Right renal cortex interstitium (tissue), 3 donors: ENCODE measurements at places on chromosomes 12 and 14. TPM values are rescaled to one million over a fixed set of nuclear protein-coding genes. Genes with fewer than 3 reads are reported as not detected.

DNA sequence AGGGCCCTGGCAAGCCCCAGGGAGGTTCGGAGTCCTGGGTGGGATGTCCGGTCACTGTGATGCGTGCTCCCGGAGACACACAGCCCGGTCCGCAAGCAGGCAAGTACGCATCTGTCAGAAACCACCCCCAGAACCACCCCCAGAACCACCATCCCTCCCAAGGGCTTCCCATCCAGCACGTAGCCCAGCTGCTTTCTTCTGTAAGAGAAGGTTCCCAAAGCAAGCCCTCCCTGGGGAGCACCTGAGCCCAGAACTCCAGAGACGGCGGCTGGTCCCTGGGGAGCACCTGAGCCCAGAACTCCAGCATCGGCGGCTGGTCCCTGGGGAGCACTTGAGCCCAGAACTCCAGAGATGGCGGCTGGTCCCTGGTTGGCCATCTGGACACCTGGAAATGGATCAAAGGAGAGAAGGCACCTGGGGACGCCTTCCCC is 2.6 kb upstream of the FBRSL1 start:
- no peak for DNase-seq

DNA sequence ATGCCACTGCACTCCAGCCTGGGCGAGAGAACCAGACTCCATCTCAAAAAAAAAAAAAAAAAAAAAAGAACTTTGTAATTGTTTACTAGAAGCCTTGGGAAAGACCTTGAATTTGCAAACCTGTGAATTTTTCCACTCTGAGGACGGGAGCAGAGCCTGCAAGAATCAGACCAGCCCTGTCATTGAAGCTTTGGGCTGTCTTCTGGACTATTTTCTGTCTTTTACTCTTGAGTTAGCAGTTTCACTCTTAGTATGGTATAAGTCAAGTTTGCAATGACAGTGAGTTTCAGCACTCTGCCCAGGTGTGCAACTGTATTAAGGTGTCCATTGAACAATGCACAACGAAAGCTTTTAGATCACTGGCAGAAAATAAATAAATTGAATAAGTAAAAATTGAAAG is 81.4 kb upstream of the KRAS start:
- DNase-seq, result no peak

NUAK1 gene
- 10.1 TPM for polyA plus RNA-seq

DNA sequence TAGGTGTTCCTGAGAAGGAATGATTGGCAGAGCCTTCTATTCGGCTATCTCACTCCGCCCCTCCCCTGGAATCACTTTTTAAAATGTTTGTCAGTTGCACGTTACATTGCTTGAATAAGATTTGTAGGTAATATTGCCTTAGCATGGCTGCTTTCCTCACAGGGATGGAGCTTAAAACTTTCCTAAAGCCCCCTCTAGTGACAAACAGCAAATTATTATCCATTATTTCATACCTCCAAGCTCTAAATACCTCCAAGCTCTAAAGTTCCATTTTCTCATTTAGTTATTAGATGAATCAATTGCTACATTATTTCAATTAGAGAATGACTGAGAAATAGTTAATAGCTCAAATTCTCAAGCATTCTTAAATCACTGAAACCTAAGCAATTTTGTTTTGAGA is 5.1 kb upstream of the SPATA7 start:
- peak; percentile 1 for DNase-seq

DNA sequence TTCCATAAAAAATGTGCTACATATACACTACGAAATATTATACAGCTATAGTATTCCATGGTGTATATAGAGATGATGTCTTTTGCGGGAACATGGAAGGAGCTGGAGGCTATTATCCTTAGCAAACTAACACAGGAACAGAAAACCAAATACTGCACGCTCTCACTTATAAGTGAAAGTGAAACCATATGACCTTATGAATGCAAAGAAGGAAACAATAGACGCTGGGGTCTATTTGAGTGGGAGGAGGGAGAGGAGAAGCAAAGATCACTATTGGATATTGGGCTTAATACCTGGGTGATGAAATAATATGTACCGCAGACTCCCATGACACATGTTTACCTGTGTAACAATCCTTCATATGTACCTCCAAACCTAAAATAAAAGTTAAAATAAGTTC is 142.8 kb downstream of the LRFN5 start:
- no peak for DNase-seq

- no peak for DNase-seq
These were observed 129.3 kb upstream of the RASSF8 start for GRCh38 chr12:25829192-25829591.

DAO gene
- polyA plus RNA-seq, result 1.0 TPM

IAPP gene
- polyA plus RNA-seq, result not detected

GRCh38 chr12:22986997-22987396 is 362.0 kb downstream of the ETNK1 start:
- DNase-seq, result no peak

DDN gene
- 85.9 TPM for polyA plus RNA-seq

DNA sequence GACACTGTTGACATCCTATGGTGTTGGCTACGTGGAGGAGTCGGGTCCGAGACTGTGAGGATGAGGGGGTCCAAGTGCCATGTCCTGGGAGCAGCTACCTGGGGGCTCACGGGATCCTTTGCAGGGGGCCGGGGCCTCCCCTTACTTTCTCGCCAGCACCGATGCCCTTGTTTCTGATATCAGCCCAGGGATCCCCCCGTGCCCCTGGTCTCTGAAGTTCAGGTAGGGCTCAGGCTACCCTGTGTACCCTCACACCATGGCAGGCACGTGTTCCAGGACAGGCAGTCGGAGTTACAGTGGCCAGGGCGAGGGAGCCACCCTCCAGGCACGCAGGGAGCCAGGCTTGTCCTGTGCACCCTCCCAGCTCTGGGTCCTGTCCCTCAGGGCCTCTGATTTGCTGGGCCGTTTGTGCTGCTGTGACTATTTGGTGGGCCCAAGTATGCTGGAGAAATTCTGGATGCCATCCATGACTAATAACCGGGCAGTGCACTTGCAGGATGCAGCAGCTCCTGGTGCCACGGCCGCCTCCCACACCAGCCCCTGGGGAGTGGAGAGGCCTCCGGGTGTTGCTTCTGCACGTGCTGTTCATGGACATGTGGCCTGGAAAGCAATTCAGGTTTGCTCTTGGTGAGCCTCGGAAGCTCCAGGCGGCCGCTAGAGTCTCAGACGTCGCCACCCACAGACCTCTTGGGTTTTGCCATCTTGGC is 93.1 kb upstream of the SFSWAP start:
- no peak for DNase-seq

ASB2 gene
- polyA plus RNA-seq, result 0.24 TPM

- DNase-seq, result no peak
These were observed 51.1 kb downstream of the SLC38A1 start for GRCh38 chr12:46217541-46218321.

DNA sequence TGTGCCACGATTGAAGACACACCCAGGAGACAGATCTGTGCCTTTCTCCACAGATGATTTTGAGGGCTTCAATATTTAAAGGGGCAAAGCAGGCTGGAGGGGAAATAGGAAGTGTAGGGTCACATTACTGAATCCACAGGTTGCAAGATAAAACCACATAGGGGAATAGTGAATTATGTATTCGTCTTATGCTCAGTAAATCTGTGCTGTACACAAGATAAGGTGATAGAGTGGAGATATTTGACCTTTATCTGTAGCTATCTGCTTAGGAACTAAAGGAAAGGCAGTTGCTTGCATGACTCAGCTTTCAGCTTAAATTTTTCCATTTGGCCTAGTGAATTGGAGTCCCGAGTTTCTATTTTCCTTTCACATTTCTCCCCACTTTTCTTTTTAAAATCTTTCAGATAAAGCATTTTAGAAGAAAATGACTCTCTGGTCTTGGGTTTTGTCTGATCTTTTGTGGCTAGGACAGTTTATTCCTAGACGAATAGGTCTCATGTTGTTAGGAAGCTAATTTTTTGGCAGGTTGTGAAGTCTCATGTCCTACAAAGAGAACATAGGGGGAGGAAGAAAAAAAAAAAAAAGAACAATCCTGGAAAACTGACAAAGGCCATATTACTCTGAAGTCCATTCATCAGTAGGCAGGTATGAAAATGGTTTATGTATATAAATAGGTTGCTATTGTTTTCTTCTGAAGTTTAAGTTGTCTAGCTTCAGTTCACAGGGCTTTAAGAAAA is 55.4 kb downstream of the FBXO33 start:
- DNase-seq, result no peak

DNA sequence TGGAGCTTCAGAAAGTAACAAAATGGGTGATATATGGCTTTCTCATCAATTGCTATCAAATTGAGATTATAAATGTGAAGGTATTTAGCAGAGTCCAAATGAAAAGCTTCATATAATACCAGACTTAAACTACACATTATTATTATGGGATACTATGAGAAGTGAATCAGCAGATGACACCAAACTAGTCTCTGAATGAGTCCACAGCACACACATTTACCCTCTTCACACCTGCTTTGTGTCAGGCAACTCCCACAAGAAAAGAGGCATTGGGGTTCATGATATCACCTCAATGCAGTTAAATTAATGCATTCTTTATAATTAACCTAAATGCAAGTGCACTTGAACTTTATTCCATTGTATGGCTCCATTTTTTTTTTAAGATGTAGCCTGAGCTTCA is 330.5 kb downstream of the BCL11B start:
- DNase-seq, result no peak

DNA sequence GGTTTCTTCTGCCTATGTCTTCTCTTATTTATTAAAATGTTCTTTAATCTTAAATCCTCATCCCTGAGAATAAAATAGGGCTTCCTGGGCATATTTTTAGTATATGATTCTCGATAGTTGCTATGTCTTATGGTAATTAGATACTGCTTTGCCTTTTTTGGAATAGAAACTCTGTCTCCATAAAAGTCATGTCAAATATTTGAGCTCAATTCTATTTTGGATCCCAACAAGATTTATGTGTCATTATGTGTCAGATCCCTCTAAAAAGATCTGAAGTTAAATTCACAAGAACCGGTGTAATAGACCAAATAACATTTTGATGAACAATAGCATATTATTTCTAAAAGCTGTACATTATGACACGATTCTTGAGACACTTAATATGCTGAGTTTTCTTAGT is 312.5 kb upstream of the PDE3A start:
- no peak for DNase-seq

- DNase-seq, result no peak
These were observed 30.4 kb downstream of the PPP1R13B start for GRCh38 chr14:103816991-103817390.

CD163L1 gene
- polyA plus RNA-seq, result 1.6 TPM

SLC35F4 gene
- polyA plus RNA-seq, result 3.1 TPM

DNA sequence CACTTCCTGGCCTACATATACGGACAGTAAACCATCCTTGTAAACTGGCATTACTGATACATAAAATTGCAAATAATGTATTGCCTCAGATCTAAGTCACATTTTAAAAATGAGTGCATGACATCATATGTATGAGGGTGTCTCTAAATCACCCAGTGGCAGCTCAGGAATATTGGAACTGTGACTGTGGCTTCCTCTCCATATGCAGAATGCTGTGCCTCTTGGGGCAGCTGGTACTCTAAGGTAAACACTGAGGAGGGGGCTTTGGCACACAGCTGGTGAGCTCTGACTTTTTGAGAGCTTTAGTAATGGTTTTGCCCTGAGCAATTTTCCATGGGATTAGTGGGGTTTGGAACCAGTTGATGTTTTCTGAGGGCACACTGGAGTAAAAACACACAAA is 263.7 kb downstream of the BMP4 start:
- no peak for DNase-seq

COX8C gene
- polyA plus RNA-seq, result 0.32 TPM

DNA sequence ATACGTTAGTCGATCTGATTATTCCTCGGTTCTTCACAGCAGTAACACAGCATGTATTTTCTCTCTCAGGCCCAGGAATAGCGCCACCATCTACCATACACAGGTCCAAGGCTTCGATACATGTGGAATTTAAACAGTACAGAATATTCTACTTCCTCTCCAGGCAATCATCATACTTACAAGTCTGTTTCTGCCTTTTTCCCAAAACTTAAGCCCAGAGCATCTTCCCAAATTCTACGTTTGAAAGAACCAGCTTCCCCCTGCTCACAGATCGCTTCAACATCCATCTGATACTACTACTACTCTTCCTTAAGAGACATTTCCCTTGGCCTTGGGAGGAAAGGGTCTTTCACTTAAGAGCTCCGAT is 626 bp downstream of the TXNDC16 start:
- peak; percentile 32 for DNase-seq

DNA sequence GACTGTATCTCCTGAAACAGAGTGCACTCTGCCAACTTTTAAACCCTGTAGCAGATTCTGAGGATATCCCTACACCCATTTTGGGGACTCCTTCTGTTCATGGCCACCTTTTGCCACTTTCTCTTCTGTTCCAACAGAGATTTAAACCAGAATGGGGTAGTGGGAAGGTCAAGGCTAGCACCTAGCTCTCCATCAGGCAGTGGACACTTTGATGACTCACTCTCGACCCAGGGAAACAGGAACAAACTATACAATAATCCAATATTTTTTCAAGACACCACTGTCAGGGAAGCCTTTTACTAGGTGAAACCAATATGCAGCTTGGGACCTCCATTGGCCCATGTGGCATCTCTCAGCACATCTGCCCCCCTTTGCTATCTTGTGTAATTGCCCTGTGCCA is 103.6 kb downstream of the DAAM1 start:
- DNase-seq, result no peak

GRCh38 chr12:70605976-70606375 is 31.3 kb downstream of the PTPRB start:
- DNase-seq, result no peak

DNA sequence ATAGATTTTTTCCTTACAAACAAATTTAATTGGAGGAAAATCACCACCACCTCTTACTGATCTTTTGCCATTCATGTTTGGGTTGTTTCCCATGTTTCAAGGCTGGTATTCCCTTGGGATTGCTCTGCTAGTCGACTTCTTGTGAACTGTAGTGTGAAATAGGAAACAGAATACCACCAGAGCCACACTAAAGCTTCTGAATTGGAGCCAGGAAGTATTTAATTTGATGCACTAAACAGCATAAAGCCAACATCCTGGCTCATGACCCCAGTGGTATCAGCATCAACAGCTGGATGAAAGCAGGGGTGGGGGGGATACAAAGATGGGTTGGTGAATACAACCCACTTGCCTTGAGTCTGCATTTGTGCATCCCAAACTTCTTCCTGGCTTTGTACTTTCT is 127.5 kb downstream of the TBC1D30 start:
- DNase-seq, result no peak

GRCh38 chr12:92268946-92269345 is 123.3 kb upstream of the BTG1 start:
- DNase-seq, result no peak

DNA sequence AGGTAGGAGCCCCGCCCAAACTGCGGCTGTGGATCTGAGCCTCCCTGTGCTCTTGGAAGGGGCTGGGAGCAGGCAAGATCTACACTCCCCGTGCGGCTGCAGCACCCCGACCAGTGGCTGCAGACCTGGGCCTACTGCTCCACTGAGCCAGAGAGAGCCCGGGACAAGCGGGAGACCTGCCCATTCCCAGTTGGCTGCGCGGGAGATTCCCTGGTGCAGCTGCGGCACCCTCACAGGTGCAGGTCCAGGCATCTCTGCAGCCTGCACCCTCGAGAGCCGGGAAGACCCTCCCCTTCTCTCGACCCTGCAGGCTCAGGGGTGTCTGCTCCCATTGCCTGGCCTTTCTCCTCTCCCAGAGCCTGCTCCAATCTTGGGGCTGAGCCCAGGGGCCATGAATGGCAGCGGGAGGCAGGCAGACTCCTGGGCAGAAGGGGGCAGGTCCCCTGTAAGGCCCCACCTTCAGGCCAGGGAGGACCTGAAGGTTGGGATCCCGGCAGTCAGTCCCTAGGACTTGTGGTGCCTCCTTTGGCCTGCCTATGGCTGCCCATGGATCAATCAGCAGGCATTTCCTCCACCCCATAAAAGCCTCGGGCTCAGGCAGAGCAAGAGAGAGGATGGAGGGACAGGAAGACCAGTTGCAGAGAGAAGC is 8.8 kb upstream of the A2M start:
- DNase-seq, result no peak

- DNase-seq, result no peak
These were observed 1248.4 kb downstream of the LRFN5 start for GRCh38 chr14:42855085-42855484.
